Activated T-helper 17 cell treated with anti-CD3 and anti-CD28 coated beads, Interleukin-2, amount 50 U/mL, for 72 hours (primary cell): ENCODE measurements at places on chromosomes 1 and 21.
A peak's percentile ranks its signal among the peaks of the same experiment; 100 is the strongest.

DNA sequence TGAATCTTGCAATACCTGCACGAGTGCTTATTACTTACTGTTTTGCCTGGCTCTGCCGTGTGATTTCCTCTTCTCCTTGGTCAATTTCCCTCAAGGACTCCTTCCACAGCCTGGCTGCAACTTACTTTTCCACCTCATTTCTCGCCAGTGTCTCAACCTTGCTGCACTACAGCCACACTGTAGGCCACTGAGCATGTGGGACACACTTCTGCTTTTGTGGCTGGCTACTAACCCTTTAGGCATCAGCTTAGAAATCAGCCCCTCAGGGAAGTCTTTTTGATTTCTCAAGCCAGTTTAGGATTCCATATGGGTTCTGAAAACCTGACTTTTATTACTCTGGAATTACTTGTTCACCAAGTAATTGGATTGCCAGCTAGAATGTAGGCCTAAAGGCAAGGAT, 5.2 kb upstream of the DMRTB1 start:
- no peak for ATAC-seq

- no peak for ATAC-seq
These were observed 139.7 kb downstream of the RERE start for GRCh38 chr1:8677782-8678181.

DNA sequence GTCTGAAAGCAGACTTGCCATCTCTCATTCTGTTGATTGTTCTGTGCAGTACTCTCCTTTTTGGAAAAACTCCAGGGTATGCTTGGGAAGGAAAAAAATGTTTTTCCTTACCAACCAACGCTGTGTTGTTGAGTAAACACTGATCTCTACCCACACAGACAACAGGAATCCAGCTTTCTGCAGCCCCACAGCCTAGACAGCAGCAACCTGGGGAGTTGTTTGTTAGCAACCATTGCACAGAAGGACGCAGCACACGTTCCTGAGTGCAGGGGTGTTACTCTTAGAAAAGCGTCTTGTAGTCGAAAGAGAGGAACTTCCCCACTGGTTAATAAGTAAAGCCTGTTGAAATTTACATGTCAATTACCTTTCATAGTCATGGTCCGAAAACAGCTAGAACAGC, 56.6 kb downstream of the SMYD2 start:
- no peak for ATAC-seq

GRCh38 chr1:22592051-22592450, 28.8 kb downstream of the EPHA8 start:
- no peak for ATAC-seq

DNA sequence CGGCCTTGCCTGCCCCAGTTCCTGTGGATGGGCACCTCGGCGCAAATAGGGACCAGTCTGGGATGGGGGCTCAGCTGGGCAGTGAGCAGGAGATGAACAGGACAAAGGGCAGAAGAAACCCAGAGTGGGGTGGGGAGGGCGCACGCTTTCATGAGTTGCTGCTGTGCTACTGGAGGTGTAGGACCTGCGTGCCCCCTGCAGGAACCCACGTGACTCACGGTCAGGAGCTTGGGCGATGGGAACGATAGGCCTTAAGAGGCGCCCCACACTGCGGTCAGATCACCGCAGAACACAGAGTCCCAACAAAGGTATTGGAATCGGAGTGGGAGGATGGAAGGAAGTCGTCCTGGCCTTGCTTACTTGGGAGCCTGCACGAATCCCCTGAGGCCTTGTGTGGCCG, 17.2 kb downstream of the PRDM15 start:
- ATAC-seq: no peak

GRCh38 chr21:31354122-31354521, 10.1 kb upstream of the TIAM1 start:
- peak; percentile 4 for ATAC-seq

DNA sequence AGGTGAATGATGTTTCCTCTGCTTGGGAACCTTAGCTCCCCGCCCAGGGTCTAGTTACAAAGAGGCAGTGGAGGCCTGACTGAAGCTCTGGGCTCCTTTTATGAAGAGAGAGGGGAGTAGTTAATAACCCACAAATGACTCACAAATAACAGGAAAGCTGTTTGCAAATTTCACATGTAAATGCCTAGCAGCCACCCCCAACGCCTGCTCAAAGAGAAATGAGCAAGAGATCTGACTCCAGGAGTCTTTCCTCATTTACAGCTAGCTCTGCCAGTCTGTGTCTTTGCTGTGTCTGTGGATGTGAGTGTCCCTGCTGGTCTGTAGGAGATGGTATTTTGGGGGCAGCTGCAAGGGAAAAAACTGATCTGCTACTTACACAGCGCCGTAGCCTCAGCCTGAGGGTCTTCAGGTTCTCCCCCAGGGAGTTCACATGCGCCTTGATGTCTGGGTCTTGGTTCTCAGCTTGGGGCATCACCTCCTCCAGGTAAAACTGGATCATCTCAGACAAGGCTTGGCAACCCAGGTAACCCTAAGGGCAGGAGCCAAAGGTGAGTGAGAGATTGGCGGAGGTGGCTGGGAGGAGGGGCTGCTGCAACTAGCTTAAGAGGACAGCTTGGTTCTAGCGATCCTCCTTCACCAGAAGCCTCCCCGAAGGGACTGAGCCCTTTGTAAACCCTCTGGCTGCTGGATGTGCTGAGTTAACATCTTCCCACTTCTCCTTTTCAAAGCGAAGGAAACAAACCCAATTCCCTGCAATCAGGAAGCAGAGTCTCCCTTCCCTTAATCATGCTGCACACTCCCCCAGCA, at the start of gene IL19:
TSS of gene IL19 (plus strand) at position 243 of the 807 bp plus-strand sequence. CDS start 65,890 bp downstream, outside the sequence.
- no peak for ATAC-seq

GRCh38 chr1:215767761-215768160, 200.7 kb downstream of the KCTD3 start:
- no peak for ATAC-seq

DNA sequence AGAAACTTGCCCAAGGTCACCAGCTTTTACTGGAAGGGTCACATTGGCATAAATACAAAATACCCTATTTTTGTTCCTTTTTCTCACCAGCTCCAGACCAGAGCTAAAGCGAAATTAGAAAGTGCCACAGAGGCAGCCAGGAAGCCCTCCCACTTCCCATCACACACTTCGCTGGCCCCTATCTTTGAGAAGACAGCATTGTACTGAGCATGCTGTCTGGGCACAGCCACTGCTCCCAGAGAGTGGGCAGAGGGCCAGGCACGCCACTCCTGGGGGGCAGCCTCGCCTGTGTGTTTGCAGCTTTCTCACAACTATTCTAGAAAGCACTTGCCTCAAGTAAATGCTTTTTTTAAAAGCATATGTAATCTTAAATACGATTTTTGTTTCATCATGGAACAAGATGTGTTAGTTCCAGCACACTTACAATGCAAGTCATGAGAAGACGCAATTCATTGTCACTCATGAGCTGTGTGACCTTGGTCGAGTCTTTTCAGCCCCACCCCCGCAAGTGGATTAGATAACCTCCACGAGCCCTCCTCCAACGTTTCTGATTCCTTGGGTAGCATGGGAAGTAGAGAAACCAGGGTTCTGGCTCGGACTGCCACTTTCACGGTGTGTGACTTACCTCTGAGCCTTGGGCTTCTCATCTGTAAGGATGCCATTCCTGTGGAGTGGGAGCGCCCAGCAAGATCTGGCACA, 25.7 kb upstream of the EPHA8 start:
- ATAC-seq: no peak

- ATAC-seq: no peak
These were observed 13.4 kb upstream of the OBSCN start for GRCh38 chr1:228194436-228194835.

GRCh38 chr1:213989002-213989855, 1.5 kb downstream of the PROX1 start:
- no peak for ATAC-seq
